ENCODE measurements at places on chromosomes 12 and 14.

- DNase-seq, result no peak
- peak overlapping the region; percentile 95 for H3K27ac ChIP-seq
- H3K4me1 ChIP-seq, result peaks cover 89% of the 10 kb centered on the region
- peaks cover 54% of the 10 kb centered on the region for H3K36me3 ChIP-seq
Measured at GRCh38 chr14:91351512-91351862, 66.1 kb downstream of the CCDC88C start.

DNA sequence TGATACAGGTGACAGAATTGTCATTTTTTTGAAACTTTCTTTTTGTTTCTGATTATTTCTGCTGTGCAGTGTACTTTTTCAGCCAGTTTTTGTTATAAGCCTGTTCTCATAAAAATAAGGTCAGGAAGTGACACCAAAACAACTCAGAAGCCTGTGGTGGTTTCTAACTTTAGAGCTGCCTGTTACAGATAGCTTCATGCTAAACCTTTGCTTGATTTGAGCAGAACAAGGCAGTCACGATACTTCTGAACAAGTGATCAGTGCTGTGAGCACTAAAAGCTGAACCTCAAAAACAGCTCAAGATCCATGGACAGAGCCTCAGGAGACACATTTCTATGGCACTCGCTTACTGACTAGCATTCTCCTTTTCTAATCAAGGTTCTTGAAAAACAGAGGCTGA, 82.0 kb downstream of the PRKCH start:
- no peaks in the 10 kb centered on the region for H3K27me3 ChIP-seq
- H3K36me3 ChIP-seq, result peaks cover 24% of the 10 kb centered on the region
- peak overlapping the region; percentile 39 for H3K4me3 ChIP-seq
- peaks cover 78% of the 10 kb centered on the region for H3K4me1 ChIP-seq
- peak overlapping the region; percentile 70 for H3K27ac ChIP-seq

DNA sequence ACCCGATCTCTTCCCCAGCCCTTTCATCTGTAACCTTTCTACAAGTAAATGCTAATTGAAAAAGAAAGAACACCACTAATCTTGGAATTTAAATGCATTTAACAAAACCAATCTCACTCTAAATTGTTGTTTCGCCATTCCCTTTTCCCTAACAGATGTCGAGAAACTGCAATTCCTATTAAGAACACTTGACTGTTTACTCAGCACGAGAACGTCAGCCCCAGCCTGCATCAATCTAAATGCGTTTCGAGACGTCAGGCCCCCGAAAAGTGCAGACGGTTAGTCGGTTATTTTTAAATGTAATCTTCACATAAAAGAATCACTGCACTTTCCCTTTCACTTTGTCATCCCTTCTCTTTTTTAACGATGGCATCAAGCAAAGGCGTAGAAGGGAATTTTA, 837.6 kb downstream of the VRK1 start:
- peaks cover 46% of the 10 kb centered on the region for H3K4me1 ChIP-seq
- no peak for DNase-seq
- H3K27me3 ChIP-seq, result no peaks in the 10 kb centered on the region
- peak overlapping the region; percentile 92 for H3K27ac ChIP-seq
- H3K36me3 ChIP-seq, result peaks cover 2% of the 10 kb centered on the region

DNA sequence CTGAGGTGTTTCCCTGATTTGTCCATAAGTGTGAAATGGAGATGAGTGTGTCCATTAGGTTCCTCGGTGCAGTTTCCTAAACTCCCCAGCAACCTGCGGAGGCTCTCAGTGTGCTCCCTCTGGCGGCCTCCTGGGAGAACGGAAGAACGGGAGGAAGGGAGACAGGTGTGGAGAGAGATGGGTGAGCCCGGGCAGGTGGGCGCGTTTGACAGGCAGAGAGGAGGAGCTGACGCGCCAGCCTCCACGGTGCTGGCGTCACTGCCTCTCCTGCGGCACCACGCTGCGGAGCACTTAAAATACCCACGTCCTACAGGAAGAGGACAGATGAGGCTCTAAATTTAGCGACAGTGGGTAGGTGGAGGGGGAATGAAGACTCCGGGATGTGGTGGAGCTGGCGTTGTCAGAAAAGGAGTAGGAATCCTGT, 26.8 kb upstream of the PEX5 start:
- no peak for DNase-seq
- peaks cover 6% of the 10 kb centered on the region for H3K36me3 ChIP-seq
- H3K27me3 ChIP-seq, result peaks cover 38% of the 10 kb centered on the region
- no peak overlapping the region for H3K27ac ChIP-seq
